ENCODE measurements at places on chromosomes 11 and 22. TPM values are rescaled to one million over a fixed set of nuclear protein-coding genes. Genes with fewer than 3 reads are reported as not detected.

Gene PRR33
- 0.60 TPM for polyA plus RNA-seq

Gene SELENOM
- 145 TPM for polyA plus RNA-seq

Gene PGA5
- polyA plus RNA-seq, result not detected

Gene SMCO4
- polyA plus RNA-seq, result 8.0 TPM

Gene OR8K3
- not detected for polyA plus RNA-seq

Gene NOX4
- not detected for polyA plus RNA-seq

Gene SCO2
- 11.8 TPM for polyA plus RNA-seq
